CD4-positive, alpha-beta T cell treated with Interleukin-15 for 4 hours (primary cell): ENCODE measurements at places on chromosomes 6 and 20.
A peak's percentile ranks its signal among the peaks of the same experiment; 100 is the strongest.

DNA sequence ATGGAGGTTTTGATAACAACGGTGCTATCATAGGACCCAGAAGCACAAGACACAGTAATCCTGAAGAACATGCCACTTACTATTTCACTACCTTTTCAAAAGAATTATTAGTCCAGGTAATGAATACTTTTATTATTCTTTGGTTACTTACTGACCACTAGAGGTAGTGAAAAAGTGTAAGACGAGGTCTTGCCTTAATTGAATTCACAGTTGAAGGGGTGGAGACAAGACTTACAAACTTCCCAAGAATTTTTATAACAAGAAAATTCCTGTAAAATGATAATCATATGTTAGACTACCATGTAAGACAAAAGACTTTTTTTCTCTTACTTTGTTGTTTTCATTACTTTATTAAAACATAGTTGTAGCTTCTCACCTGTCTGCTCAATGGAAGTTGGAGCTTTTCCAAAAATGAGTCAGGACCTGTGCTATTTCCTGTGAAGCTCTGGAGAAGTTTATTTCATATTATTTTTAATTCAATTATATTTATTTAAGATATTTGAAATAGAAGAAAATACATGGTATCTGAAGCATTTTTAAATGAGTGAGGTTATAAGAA lies 52.4 kb downstream of the DOP1A start:
- DNase-seq, result no peak

DNA sequence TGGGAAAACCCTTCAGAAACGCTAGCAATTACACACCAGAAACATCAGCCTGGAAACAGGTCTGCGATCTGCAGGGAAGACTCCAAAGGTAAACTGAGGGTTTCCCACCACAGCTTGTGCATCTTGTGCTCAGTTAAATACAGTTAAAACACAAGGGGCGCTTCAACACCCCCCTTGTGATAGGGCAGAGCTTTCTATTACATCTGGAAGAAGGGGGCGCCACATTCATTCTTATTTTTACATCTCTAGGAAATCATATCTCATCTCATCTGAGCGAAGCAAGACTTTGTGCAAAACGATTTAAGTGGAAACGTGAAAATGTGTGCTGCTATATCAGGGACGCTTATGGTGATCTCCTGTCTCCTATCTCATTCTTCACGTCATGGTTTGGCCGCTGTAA lies 58.5 kb downstream of the PRND start:
- peak; percentile 30 for DNase-seq

DNA sequence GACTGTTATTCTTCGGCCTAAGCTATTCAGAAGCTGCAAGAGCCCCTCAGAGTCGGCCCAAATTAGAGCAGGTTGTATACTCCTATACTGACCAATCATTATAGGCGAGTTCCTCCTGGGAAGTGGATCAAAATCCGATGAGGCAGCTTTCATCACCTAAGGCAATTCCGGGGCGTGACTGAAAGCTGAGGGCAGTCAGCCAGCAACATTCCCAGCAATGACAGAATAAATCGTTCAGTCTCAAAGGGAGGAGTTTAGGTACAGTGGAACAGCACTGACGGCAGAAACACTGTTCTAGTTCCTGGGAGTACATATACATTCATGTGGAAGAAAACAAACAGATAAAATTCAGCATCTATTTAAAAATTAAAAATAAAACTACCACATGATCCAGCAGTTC lies 10.8 kb downstream of the HLA-DQB2 start:
- DNase-seq, result no peak

DNA sequence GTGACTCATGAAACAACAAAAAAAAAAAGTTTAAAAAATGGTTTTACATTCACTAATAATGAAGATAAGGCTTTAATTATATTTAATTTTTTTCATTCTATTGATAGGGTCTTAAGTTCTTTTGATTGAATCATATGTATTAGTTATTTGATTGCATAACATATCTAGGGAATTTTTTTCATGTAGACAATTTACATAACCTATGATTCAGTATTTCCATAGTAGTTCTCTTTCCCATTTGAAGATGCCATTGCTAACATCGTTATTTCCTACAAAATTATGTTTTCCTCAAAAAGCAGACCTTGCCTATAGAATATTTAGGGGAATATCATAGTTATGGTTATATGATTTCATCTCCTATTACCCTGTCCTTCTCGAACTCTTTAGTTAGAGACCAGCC lies 463.4 kb downstream of the TFAP2B start:
- DNase-seq, result no peak

DNA sequence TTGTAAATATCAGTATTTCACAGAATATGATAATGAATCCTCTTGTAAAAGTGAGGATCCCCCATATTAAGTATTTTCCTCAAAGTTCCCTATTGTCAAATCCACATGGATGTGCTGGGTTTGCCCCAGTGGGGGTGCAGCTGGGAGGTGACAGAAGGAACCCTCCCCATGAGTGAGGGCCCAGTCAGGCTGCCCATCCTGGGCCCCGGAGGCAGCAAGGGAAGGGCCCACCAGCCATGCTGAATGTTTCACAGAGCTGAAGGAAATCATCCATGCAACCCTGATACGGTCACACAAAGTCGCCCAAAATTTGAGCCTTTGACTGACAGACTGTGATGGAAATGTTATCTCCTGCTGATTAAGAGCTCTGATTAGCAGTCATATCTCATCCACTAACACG lies 39.7 kb downstream of the FRMD1 start:
- no peak for DNase-seq

DNA sequence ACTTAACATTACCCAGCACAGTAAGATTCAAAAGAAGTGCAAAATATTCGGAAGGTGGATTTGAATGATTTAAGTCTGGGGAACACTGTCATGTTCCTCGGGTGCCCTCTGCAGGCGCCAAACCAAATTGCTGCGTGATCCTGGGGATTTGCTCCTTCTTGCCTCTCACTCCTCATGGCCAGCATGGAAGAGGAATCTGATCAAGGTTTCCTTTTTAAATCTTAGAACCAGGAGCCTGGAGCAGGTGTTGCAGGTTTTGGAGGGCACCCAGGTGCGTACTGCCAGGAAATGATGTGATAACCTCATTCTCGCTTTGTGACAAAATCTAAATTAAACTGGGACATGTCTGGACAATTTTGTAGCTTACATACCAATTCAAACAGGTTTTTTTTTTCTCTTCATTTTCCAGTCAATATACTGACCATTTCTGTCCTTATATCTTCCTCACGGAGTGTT lies 8.1 kb upstream of the PFDN4 start:
- DNase-seq, result peak; percentile 70

- no peak for DNase-seq
These were observed 189.4 kb upstream of the PREP start for GRCh38 chr6:105592329-105592728.

- no peak for DNase-seq
These were observed 519 bp downstream of the CBLN4 start for GRCh38 chr20:56004611-56005388.

- no peak for DNase-seq
These were observed 34.2 kb downstream of the MYLIP start for GRCh38 chr6:16163066-16163465.

- DNase-seq, result no peak
These were observed 63.2 kb downstream of the WASF1 start for GRCh38 chr6:110116258-110116657.

GRCh38 chr6:31723245-31723979 lies at the start of gene MPIG6B:
Gene MPIG6B, plus strand, starts transcription at chr6:31723373. Its CDS starts 11 bp downstream, at chr6:31723384.
- no peak for DNase-seq

- no peak for DNase-seq
These were observed 49.6 kb downstream of the SULF2 start for GRCh38 chr20:47735412-47736400.

DNA sequence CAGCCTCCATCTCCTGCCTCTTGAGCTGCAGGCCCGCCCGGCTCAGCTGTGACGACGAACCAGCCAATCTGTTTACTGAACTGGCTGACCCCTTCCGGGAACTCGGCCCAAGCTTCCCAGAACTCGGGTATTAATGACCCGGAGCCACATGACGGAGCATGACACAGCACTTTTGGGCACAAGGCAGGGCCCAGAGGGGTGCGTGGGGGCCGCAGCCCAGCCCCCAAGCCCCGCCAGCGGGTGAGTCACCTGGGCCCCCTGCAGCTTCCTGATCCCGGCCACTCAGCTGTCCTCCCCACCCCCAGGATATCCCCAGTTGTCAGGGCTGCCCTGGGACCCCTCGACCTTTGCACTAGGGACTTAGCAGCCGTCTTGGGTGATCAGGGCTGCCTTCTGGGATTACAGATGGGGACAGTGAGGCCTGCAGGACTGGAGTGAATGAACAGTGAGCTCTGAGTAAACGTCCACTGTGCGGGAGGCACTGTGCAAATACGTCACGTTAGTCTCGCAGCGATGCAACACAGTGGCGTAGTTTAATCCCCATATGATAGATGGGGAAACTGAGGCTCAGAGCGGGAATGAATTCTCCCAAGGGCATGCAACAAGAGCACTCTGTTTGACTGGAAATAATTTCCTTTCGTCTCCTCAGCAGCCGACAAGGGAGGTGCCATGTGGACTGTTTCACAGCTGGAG lies 102.1 kb downstream of the CEBPB start:
- DNase-seq, result no peak

DNA sequence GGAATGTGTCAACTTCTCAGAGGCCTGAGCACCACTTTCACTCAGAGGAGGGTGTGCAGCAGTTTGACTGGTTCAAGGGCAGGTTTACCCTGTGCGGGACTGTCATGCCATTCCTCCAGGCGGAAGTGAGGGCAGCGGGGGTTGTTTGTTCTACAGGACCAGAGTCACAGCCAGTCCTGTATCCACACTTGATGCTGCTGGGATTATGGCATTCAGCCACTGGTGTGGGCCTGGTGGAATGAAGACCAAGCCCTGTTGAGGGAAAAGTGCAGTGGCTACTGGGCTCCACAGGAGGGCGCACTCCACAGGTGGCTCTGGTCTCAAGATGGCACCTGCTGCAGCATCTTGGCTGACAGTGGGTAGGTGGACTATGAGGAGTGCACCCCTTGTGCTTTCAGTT lies 14.8 kb downstream of the SEMG2 start:
- no peak for DNase-seq

DNA sequence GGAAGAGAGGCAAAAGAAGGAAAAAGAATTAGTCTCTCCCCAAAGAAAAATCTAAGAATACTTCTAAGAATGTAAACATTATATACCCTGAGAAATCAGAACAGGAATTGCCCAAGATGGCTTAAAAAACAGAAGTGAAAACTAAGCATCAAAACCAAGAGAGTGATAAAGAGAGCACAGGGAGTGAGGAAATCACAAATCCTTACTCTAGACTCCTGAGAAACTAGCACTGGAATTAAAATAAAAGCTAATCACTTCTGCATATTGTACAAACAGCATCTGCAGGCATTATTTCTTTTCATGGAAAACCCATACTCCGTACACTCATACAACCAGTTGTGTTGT lies 285.7 kb downstream of the BTBD9 start:
- no peak for DNase-seq

DNA sequence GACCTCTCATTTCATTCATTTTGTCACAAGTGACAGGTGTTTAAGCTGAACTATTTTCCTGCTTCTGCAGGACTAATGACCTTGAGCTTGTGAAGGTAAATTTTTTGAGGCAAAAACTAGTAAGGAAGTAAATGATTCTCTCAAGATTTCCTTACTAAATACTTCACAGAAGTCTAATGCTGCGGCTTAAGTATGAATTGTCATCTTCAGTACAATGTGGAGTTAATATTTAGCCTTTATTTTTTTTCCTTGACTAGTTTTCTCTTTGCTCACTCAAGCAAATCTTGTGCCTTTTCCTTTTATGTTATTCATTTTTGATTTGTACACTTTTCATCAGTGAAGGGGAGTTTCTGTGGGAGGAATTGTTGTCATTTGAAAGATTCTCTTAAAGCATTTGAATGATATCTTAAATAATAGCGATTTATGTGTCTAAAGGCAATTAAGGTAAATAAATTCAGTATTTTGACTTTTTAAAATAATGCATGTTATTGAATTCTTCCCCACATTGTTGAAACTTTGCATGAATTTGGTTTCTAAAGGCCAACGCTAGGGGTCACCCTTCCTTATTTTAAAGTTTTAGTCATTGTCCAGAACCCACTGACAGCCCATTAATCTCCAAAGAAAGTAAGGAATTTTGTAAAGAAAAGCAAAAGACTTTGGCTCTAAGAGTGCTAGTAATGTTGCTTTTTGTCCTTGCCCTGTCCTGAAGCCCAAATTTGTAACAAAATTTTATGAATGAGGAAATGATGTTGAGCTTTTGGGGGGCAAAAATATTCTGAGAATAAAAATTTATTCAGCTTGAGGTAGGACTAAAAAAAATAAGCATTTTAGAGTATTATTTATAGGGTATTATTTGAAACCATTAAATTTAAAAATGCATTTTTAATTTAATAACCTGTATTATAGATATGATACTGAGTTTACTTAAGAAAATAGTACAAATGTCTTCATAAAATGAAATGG lies 157.4 kb upstream of the LAMA2 start:
- peak; percentile 9 for DNase-seq

GRCh38 chr6:70119218-70119835 lies 183.6 kb downstream of the COL9A1 start:
- DNase-seq, result no peak

DNA sequence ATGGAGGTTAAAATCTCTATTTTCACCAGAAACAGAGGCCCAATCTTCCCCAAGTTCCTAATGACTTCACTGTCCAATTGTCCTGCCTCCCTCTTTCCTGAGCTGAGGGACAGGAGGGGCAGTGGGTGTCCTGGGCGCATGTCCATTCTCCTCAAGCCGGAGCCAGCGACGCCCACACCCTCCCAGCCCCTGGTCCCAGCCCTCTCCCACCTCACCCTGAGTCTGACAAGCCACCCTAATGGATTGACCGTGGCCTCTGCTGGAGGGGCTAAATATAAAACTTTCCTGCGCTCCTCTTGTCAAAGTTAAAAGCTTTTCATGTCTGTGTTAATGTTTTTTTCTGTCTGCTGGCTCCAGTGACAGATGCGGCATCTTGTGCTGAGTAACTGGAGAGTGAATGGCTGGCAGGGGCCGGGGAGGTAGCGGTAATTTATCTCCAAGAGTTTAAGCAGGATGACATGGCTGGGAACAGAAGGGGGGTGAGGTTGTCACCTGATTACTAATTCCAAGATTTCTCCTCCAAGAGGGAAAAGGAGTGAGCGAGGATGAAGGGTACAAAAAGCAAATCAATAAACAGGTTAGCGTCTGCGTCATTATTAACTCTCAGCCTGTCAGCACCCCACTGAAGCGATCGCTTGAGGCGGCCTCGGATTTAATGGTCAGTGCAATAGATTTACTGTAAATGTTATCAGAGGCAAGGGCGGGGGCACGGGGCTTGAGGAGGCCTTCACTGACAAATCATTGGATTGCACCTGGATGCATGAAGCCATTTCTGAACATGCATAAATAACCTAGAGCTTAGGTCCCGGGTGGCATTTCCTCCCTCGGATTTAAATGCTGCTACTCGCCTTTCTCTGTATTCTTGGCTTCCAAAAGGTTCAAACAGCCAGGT lies 118.1 kb upstream of the MAFB start:
- no peak for DNase-seq

GRCh38 chr20:44388466-44389023 lies 33.0 kb downstream of the HNF4A start:
- peak; percentile 55 for DNase-seq
